ENCODE measurements at places on chromosomes 2 and 18. TPM values are rescaled to one million over a fixed set of nuclear protein-coding genes. Genes with fewer than 3 reads are reported as not detected.

Gene SRD5A2
- not detected for total RNA-seq

DNA sequence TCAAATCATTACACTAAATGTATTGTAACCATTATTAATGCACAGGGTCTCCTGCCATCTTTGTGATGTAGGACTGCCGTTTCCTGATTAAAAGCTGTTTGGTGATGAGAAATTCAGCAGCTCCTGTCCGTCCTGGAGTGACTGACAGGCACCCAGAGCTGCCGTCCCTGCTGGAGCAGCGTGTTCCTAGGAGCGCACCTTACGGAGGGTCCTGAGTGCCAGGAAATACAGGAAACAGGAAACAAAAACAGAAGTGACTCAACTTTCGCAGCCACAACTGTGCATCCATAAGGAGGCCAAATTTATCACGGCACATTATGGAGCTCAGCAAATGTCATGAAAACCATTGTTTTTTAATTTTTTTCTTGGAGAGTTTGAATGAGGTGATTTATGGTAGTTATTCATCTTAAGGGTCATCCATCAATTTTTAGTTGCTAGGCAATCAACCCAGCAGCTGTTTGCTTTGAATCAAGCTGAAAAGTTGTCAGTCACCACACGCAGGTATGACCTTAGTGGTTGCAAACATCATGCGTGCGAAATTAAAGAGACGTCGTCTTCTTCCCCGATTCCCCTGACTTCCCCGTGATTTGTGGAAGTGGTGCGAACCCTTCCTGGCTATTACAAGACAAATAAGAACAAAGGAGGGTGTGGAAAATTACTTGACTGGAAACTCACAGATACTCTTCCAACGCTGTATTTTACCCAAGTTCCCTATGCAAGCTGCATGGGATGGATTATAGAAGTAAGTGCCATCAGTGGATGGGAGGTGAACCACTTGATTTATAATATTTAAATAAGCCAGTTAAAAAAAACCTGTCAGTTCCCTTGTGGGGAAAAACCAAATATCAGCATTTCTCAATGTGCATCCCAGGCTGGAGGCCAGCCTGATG is 19.8 kb downstream of the TSHZ1 start:
- DNase-seq = no peak
- peaks cover 18% of the 10 kb centered on the region for H3K36me3 ChIP-seq
- H3K4me1 ChIP-seq = peaks cover 47% of the 10 kb centered on the region
- H3K27me3 ChIP-seq = no peaks in the 10 kb centered on the region

DNA sequence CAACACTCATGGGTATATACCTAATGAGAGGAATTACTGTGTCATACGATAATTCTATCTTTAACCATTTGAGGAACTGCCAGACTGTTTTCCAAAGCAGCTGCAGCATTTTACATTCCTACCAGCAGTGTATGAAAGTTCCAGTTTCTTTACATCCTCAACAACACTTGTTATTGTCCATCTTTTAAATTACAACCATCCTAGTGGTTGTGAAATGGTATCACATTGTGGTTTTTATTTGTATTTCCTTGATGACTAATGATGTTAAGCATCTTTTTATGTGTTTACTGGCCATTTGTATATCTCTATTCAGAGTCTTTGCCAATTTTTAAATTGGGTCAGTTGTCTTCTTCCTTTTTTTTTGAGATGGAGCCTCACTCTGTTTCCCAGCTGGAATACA is 4.0 kb upstream of the CKAP2L start:
- no peak for DNase-seq
- no peak overlapping the region for H3K27ac ChIP-seq
- H3K4me3 ChIP-seq = no peak overlapping the region
- H3K4me1 ChIP-seq = peaks cover 8% of the 10 kb centered on the region

Gene SPP2
- total RNA-seq = not detected

DNA sequence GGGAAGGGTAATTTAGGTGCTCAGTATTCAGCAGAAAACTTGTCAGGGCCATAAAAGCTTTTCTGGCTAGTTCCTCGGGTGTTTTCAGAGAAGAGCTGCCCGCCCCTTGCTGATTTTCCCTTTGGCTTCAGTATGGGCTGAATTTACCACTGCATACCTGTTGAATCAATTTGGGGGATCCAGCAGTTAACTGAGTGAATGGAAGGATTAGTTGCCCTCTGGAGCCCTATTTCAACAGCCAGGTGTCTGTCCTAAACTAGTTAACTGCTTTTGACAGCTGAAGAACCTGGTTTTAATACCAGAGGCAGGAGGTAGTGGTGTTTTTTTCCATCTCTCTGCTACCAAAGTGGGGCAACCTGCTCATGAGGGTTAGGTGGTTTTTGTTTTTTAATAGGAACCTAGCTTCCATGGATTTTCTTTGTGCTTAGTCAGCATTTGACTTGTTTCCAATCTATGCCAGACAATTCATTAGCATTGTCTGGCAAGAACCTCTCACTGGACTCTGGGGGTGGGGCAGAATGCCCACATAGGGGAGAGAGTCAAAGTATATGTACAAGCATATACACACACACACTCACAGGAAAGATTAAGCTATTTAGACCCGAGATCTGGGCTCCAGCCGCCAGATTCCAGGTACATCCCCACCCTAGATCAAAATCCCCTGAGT is 166.5 kb upstream of the SIX3 start:
- H3K36me3 ChIP-seq = peaks cover 10% of the 10 kb centered on the region
- peaks cover 9% of the 10 kb centered on the region for H3K4me1 ChIP-seq
- no peak overlapping the region for H3K4me3 ChIP-seq
- H3K27me3 ChIP-seq = peaks cover 3% of the 10 kb centered on the region

DNA sequence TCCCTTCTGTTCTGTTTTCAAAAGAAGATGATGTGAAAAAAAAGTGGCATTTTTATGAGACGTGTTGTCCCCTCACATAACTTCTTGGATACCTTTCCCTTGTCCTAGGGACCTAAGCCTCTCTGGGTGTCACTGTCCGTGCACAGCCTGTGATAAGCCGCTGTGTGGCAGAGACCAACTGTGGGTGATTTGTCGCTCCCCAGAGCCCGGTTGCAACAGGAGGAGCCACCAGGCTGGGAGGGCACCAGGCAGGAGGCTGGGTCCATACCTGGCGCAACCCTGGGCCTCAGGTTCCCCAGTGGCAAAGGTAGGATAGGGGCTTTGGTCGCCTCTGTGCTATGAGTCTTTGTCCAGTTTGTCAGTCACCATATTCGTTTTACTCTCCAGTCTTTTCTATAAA is 82.1 kb downstream of the AGAP1 start:
- no peak overlapping the region for H3K27ac ChIP-seq
- H3K4me3 ChIP-seq = no peak overlapping the region
- no peaks in the 10 kb centered on the region for H3K4me1 ChIP-seq
- H3K27me3 ChIP-seq = peaks cover 18% of the 10 kb centered on the region
- DNase-seq = no peak
- no peaks in the 10 kb centered on the region for H3K36me3 ChIP-seq

Gene CNTNAP5
- not detected for total RNA-seq

Gene FARSB
- total RNA-seq = 68.3 TPM

DNA sequence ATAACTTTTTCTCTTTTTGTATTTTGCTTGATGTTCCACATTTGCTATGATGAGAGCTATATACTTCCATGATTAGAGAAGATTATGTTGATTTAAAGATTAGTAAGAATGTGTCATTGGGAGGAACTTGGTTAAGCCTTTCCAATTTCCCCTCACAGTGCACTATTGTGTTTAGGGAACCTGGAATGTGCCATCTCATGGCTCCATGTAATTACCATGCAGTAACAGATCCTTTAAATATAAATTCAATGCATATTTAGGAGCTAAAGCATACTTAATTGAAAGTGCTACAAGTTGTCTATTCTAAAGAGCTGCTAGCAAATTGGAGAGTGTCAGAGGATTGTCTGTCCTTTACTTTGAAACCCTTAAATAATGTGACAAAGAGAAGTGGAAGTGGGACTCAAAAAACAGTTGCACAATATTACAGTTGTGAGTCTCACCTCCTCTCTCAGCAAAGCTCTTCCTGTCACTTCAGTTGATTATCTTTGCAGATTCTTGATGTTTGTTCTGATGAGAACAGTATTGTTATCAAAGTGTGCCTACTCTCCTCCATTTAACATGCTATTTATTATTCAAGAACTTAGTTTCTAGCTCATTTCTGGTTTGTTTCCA is 1162.7 kb upstream of the ZEB2 start:
- no peak overlapping the region for H3K27ac ChIP-seq
- no peaks in the 10 kb centered on the region for H3K4me1 ChIP-seq
- H3K36me3 ChIP-seq = no peaks in the 10 kb centered on the region
- DNase-seq = no peak
- no peak overlapping the region for H3K4me3 ChIP-seq
- H3K27me3 ChIP-seq = no peaks in the 10 kb centered on the region

Gene PRPF40A
- total RNA-seq = 148 TPM

GRCh38 chr18:25454270-25454659 is 102.3 kb upstream of the ZNF521 start:
- no peak overlapping the region for H3K27ac ChIP-seq
- DNase-seq = no peak
- H3K27me3 ChIP-seq = no peaks in the 10 kb centered on the region
- no peaks in the 10 kb centered on the region for H3K36me3 ChIP-seq
- no peaks in the 10 kb centered on the region for H3K4me1 ChIP-seq
- H3K4me3 ChIP-seq = no peak overlapping the region

- no peak for DNase-seq
- H3K4me1 ChIP-seq = no peaks in the 10 kb centered on the region
- H3K36me3 ChIP-seq = no peaks in the 10 kb centered on the region
These were observed 99.7 kb downstream of the MEP1B start for GRCh38 chr18:32289483-32290075.

DNA sequence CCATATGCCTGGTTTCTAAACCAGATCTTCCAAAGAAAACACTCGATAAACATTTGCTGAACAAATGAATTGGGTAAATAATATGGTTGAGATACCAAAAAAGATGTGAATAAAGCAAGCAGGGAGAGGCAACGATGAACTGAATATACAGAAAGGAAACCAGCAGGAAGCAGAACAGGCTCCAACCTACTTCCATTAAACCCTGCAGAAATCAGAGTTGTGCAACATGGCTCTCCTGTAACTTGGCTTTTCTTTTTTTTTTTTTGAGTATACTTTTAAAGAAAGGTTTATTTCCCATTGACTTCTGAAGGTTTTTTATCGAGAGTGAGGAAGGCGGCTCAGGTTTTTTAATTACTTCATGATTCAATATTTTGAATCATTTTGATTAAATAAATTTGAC is 23.5 kb downstream of the ITSN2 start:
- no peak overlapping the region for H3K4me3 ChIP-seq
- peaks cover 55% of the 10 kb centered on the region for H3K4me1 ChIP-seq
- DNase-seq = no peak
- H3K27ac ChIP-seq = no peak overlapping the region

- DNase-seq = no peak
- H3K4me1 ChIP-seq = peaks cover 79% of the 10 kb centered on the region
- no peaks in the 10 kb centered on the region for H3K27me3 ChIP-seq
- peaks cover 81% of the 10 kb centered on the region for H3K36me3 ChIP-seq
These were observed 44.8 kb downstream of the ARL4C start for GRCh38 chr2:234451852-234452625.

- no peak within 1 kb of the TSS for H3K27ac ChIP-seq
- no peaks in the 10 kb centered on the region for H3K27me3 ChIP-seq
- no peak within 1 kb of the TSS for H3K4me3 ChIP-seq
- no peaks in the 10 kb centered on the region for H3K36me3 ChIP-seq
These were observed at the start of gene CAPN14 for GRCh38 chr2:31217465-31218200. Gene CAPN14, minus strand, starts transcription at chr2:31217515. Its CDS starts 12,068 bp downstream, at chr2:31205447.

- peaks cover 15% of the 10 kb centered on the region for H3K27me3 ChIP-seq
- peak overlapping the region; percentile 61 for H3K4me3 ChIP-seq
- H3K4me1 ChIP-seq = peaks cover 18% of the 10 kb centered on the region
- H3K27ac ChIP-seq = no peak overlapping the region
- peak; percentile 67 for DNase-seq
These were observed 58.9 kb downstream of the FAM168B start for GRCh38 chr2:131034122-131035051.
